ENCODE measurements at places on chromosomes 12 and 14. TPM values are rescaled to one million over a fixed set of nuclear protein-coding genes. Genes with fewer than 3 reads are reported as not detected.

Gene NR4A1
- total RNA-seq, result 1.4 TPM

Gene NFE2
- not detected for total RNA-seq

Gene BLTP3B
- total RNA-seq, result 13.4 TPM

Gene OTUB2
- total RNA-seq, result 0.81 TPM
